Fibroblast of the conjunctiva (primary cell): ENCODE measurements at places on chromosomes 3 and 15.

DNA sequence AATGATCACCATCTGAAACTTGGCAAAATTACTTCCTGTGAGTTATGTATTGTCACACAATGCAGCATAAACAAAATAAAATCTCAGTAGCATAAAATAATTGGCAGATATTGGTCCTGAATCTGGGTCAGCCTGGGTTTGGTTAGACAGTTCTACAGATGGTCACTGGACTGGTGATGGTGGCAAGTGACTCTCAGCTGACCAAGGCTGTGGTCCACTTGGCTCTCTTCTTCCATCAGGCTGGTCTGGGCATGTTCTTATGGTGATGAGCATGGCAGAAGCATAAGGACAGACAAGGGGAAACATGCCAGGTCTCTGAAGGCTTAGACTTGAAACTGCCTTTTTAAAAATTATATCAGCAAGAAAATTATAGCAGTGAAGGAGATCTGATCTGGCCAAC is 1205.0 kb upstream of the EPHA6 start:
- DNase-seq, result no peak

DNA sequence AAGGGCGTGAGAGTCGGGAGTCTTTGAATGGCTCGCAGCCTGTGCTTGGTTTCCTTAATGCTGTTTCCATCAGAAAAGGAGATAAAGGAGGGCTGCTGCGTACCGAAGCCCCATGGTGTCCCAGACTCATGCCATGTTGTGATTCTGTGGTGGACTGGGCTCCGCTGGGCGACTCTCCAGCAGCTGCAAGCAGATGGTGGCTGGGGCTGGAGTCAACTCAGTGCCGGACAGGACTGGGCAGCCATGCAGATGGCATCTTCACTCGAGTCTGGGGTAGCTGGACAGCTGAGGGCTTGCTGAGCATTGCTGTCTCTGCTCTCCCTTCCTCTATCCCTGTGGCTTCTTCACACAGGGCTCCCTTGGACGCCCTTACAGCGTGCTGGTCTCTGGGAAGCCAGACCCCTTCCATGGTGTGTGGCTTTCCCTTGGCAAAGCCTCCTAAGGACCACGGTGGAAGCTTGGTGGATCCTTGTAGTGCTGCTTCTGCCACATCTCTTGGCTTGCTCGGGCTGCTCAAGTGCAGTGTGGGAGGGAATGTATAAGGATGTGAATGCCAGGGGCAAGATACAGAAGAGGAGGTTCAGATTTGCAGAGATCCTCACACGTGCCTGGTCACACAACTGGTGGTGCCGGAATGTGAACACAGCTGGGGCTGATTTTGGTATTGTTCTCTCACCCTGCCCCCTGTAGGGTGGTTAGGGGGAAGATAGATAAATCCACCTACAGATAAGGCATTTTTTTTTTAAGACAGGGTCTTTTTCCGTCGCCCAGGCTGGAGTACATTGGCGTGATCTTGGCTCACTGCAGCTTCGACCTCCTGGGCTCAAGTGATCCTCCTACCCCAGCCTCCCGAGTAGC is 9.0 kb downstream of the NIPA1 start:
- DNase-seq, result no peak

DNA sequence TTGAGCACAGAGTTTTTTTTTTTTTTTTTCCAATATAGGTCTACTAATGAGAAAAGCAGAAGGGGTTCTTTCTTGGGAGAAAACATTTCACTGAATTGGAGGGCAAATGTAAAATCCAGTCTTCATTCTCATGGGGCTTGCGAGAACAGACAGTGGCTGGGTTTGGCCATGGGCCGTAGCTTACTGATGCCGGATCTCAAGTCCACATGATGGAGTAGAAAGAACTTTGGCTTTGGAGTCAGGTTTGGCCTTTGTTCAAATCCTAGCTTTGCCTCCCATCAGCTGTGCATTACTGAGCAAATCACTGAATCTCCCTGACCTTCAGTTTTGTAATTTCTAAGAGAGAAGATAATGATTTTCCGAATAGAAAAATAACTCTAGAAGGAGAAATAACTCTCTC is 59.7 kb downstream of the LMCD1 start:
- no peak for DNase-seq

DNA sequence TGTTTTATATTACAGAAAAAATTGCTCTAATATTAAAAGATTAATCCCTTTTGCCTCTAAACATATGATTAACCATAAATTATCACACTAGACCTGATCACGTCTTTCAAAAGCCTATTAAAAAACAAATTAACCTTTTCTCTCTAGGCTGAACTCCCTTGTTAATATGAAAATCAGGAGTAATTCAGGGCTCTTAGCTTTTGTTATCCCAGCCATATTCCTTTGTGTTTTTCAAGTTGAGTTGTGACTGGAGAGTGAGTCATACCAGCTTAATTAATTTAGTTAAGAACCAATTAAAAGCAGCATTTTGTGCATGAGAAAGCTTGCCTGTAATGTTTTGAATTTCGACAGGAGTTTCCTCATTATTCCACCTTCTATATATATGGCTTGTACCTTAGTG is 385.8 kb downstream of the VGLL3 start:
- no peak for DNase-seq

- peak; percentile 82 for DNase-seq
Observed at GRCh38 chr15:73982222-73982962, 9.7 kb downstream of the STOML1 start.

DNA sequence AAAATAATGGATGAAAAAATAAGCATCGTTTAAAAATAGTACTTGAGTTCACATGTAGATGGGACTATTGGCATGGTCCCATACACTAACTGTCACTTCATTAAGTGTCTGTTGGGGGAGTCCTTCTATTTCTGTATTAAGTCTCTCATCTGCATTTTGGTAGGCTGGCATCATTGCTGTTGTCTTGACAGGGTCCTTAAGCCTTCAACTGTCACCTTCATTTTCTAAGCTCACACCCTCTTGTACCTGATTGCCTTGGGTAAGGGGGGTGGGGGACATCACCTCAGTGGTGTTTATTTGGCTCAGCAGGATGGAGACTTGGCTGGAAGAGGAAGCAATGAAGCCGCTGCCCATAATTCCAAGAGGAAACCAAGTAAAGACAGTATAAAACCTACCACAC is 202.0 kb upstream of the VEPH1 start:
- no peak for DNase-seq
